ENCODE measurements at places on chromosomes 4 and X. TPM values are rescaled to one million over a fixed set of nuclear protein-coding genes. Genes with fewer than 3 reads are reported as not detected.

GRCh38 chr4:81965454-81965853 is 408.3 kb downstream of the HNRNPD start:
- H3K27me3 ChIP-seq: no peaks in the 10 kb centered on the region
- H3K4me3 ChIP-seq: no peak overlapping the region
- H3K4me1 ChIP-seq: no peaks in the 10 kb centered on the region
- no peak for DNase-seq
- H3K36me3 ChIP-seq: no peaks in the 10 kb centered on the region
- no peak overlapping the region for H3K27ac ChIP-seq

GRCh38 chrX:118928151-118928550 is 46.3 kb upstream of the LONRF3 start:
- H3K4me3 ChIP-seq: no peak overlapping the region
- no peaks in the 10 kb centered on the region for H3K27me3 ChIP-seq
- no peaks in the 10 kb centered on the region for H3K36me3 ChIP-seq
- H3K4me1 ChIP-seq: no peaks in the 10 kb centered on the region
- H3K27ac ChIP-seq: no peak overlapping the region

SHROOM4 gene
- polyA plus RNA-seq: 36.9 TPM

SLC38A5 gene
- polyA plus RNA-seq: 33.5 TPM

ANAPC4 gene
- polyA plus RNA-seq: 48.1 TPM

IL1RAPL2 gene
- 0.41 TPM for polyA plus RNA-seq

GRCh38 chr4:139774759-139775487 is 109.3 kb downstream of the MGST2 start:
- no peak overlapping the region for H3K4me3 ChIP-seq
- no peaks in the 10 kb centered on the region for H3K27me3 ChIP-seq
- no peaks in the 10 kb centered on the region for H3K36me3 ChIP-seq
- H3K27ac ChIP-seq: no peak overlapping the region

DNA sequence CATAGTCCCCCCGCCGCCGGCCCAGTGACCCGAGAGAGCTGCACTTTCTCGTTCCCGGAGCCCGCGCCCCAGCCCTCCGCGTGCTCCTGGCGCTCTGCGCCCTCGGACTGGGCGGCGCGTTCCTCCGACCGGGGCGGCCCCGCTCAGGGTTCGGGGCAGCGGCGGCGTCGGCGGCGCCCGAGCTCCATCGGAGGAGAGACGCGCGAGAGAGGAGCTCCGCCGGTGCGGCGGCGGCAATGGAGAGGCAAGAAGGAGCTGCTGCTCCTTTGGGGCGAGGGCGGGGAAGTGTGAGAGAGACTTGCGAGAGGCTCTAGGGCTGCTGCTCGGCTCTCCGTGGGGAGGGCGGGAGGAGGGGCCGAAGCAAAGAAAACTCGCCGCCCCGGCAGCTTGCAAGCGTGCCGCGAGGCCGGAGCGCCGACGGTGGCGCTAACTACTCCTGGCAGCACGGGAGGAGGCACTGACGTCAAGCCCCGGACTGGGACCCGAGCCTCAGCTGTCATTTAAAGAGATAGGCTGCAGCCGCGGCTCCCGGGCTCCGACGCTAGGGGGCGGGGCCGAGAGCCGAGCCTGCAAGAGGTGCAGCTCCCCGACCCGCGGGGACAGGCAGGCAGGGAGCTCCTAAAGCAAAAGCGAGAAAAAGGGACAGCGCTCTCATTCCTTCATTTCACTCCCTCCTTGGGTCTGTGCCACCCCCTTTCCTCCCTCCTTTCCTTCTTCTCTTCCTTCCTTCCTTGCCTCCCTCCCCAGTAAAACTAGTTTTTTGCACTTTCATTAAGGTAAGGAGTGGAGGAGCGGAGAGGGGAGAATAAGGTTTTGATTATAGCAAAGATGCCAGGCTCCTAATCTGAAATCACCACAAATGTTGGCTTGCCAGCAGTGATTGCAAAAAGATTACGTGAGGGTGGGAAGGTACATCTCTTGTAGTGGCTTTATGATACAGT is at the start of gene KCTD8:
Gene KCTD8 (minus strand): TSS at position 289 of the 941 bp plus-strand sequence.
- H3K27me3 ChIP-seq: peaks cover 91% of the 10 kb centered on the region
- peak within 1 kb of the TSS; percentile 27 for H3K4me3 ChIP-seq
- H3K27ac ChIP-seq: no peak within 1 kb of the TSS

DNA sequence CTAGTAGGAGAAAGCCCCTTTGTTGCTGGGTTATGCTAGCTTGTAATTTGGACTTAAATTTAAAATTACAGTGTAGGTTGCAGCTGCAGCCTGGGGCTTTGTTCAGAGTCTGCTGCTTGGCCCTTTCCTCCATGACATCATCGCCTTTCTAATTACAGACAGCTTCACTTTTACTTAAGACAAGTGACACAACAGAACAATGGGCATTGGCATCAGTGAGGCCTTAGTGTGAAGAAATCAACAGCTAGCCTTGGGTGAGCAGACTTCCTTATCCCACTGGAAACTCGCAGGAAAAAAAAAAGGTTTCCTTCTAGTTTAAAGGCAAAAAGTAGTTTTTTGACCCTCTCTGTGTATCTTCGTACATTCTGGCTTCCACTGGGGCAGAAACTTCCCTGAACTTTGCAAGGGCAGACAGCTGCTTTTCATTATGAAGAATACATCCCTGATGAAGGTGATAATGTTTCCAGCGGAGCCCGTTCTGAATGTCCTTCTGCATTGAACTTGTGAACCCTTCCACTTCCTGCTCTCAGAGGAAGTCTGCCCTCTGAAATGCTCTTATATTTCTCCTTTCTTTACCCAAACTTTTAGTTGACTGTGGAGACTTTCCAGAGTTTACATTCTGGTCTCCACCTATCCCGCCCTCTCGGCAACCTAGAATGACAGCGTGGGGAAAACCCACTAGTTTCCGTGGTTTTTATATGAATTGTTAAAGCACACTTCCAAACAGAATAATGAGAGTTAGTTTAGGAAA is 123.2 kb upstream of the FAM9C start:
- no peak for DNase-seq
- peak overlapping the region; percentile 77 for H3K27ac ChIP-seq
- no peak overlapping the region for H3K4me3 ChIP-seq
- no peaks in the 10 kb centered on the region for H3K27me3 ChIP-seq
- no peaks in the 10 kb centered on the region for H3K36me3 ChIP-seq
- peaks cover 17% of the 10 kb centered on the region for H3K4me1 ChIP-seq

DNA sequence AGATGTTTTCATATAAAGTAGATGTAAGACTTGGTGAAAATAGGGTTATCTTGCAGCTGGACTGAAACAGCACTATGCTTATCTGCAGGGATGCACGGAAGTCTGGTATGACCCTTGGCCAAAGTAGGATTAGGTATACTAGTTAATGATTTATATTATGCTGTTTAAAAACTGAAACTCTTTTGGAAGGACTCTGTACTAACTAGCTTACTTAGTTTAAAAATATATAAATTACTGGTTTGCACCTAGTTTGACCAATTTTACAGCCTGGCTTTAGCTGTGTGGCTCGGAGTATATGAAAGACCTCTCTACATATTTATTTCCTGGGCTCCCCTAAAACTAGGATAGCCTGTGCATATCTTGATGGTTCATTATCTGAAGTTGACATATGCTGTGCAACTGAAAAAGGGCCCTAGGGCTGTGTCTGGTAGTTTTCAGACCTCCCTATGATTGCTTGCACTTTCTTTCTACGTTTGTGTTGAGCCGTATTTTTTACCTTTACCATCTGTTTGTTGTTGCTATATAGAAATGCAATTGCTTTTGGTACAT is 89.2 kb downstream of the TMEM144 start:
- no peaks in the 10 kb centered on the region for H3K36me3 ChIP-seq
- no peak overlapping the region for H3K27ac ChIP-seq
- no peaks in the 10 kb centered on the region for H3K4me1 ChIP-seq
- H3K27me3 ChIP-seq: no peaks in the 10 kb centered on the region
- no peak for DNase-seq
- H3K4me3 ChIP-seq: no peak overlapping the region

GRCh38 chr4:103497692-103498091 is 222.1 kb downstream of the TACR3 start:
- no peak overlapping the region for H3K27ac ChIP-seq
- H3K4me3 ChIP-seq: no peak overlapping the region
- DNase-seq: no peak
- H3K27me3 ChIP-seq: no peaks in the 10 kb centered on the region

PPARGC1A gene
- 3.9 TPM for polyA plus RNA-seq

DNA sequence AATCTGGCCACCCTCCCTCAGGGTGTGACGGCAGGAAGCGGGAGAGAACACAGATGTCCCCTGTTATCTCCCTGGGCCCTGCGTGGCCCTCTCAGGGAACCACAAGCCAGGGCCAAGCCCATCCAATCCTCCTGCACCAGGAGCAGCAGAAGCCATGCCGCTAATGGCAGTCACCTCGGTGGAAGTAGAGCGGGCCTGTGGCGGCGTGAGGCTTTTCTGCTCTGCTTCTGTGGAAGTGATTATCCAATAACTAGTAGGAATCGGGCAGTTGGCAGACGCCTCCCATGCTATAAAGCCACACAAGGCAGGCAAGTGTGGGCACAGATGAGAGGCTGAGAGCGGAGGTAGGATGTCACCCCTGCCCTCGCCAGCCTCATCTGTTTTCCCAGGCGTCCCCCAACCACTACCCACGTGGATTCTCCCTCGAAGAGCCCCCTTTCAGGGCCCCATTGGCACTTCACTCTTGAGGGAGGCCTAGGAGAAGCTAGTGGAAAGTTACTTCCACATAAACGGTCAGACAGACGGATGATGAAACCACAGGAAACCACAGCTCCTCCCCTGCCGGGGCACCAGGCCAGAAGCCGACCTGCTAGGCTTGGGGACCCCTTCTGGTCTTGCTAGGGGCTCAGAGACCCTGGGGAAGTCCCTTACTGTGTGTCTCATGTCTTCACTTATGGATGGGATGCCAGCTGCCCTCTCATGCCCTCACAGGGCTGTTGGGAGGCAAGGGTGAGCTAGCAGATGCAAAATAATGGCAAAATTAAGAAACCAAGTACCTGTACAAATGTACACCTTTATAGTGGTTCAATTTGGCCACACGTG is 18.8 kb upstream of the TMSB4X start:
- no peaks in the 10 kb centered on the region for H3K36me3 ChIP-seq
- peak; percentile 81 for DNase-seq
- H3K27ac ChIP-seq: peak overlapping the region; percentile 94
- no peaks in the 10 kb centered on the region for H3K27me3 ChIP-seq

TMPRSS11A gene
- polyA plus RNA-seq: 0.15 TPM

DNA sequence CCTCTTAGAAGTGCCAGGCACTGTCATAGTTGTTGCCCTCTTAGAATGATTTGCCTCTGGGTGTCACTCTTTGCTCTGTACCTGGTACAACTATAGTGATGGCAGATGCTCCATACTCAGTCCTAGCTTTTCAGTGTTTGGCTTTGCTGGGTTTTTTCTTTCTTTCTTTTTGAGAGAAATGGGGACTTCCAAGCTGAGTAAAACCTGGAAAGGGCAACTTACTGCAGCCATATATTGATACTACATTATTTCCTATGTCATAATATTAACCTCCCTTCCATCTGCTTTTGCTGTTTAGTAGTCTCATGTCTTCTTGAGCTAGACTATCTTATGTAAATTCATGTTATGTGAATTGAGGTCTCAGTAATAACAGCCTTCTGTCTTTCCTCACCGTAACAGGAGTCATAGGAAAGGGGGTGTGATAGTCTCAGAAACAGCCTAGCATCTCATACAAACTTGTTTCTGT is 49.0 kb downstream of the NIPAL1 start:
- no peaks in the 10 kb centered on the region for H3K27me3 ChIP-seq
- no peaks in the 10 kb centered on the region for H3K36me3 ChIP-seq
- no peak overlapping the region for H3K4me3 ChIP-seq
- H3K4me1 ChIP-seq: no peaks in the 10 kb centered on the region
- H3K27ac ChIP-seq: no peak overlapping the region

F9 gene
- not detected for polyA plus RNA-seq

- no peak overlapping the region for H3K27ac ChIP-seq
- DNase-seq: peak; percentile 26
- no peak overlapping the region for H3K4me3 ChIP-seq
- no peaks in the 10 kb centered on the region for H3K36me3 ChIP-seq
- no peaks in the 10 kb centered on the region for H3K4me1 ChIP-seq
These were observed 32.3 kb upstream of the TFDP3 start for GRCh38 chrX:133250184-133251100.

DNA sequence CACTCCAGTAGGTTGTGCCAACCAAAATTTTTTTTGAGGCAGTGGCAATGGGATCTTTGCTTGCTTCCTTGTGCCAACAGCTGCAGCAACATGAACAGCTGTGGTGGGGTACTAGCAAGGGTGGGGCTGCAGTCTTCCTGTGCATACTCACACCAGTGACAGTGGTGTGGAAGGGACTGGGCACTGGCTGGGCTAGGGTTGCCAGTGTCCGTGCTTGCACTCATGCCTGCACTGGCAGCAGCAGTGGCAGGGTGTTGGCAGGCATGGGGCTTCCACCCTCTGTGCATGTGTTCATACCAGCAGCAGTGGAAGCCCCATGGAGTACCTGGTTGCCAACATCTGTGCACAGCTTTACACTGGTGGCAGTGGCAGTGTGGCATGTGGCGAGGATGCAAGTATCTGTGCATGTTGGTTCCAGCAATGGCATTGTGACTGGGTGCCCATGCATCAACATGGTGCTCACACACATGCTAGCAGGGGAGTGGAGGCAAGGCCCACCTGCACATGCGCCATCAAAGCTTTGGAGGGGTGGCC is 1312.6 kb downstream of the PCDH18 start:
- no peak overlapping the region for H3K4me3 ChIP-seq
- DNase-seq: no peak
- H3K27ac ChIP-seq: no peak overlapping the region
- H3K4me1 ChIP-seq: no peaks in the 10 kb centered on the region
- no peaks in the 10 kb centered on the region for H3K36me3 ChIP-seq

- no peaks in the 10 kb centered on the region for H3K27me3 ChIP-seq
- no peaks in the 10 kb centered on the region for H3K4me1 ChIP-seq
- no peak overlapping the region for H3K27ac ChIP-seq
- H3K36me3 ChIP-seq: no peaks in the 10 kb centered on the region
These were observed 13.3 kb upstream of the MID1 start for GRCh38 chrX:10633722-10634121.

GLOD5 gene
- polyA plus RNA-seq: 1.3 TPM

GRCh38 chr4:139312552-139313332 is 10.5 kb upstream of the NDUFC1 start:
- no peaks in the 10 kb centered on the region for H3K4me1 ChIP-seq
- no peak for DNase-seq
- no peaks in the 10 kb centered on the region for H3K36me3 ChIP-seq
- peak overlapping the region; percentile 6 for H3K27ac ChIP-seq
- H3K27me3 ChIP-seq: no peaks in the 10 kb centered on the region

DNA sequence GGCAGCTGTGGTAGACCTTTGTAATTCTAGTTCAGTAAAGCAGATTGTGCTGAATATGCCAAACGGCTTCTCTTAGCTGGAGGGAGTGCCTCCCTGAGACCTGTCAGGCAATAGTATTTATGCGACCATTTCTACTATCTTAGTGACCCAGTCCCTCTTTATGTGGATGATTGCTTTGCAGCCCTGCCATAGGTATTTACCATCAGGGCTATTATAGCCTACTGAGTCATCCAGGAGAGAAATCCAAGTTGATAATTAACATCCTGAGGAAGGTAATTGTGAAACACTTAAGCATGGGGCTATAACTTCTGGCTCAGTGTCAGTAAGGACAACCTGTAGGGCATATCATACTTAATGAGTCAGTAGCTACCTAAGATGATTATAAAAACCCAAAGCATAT is 103.9 kb upstream of the MAOA start:
- H3K27me3 ChIP-seq: no peaks in the 10 kb centered on the region
- H3K27ac ChIP-seq: no peak overlapping the region
- no peaks in the 10 kb centered on the region for H3K4me1 ChIP-seq
- no peaks in the 10 kb centered on the region for H3K36me3 ChIP-seq

GRCh38 chr4:48342606-48342880 is 1.2 kb downstream of the SLAIN2 start:
- peak overlapping the region; percentile 99 for H3K27ac ChIP-seq
- H3K27me3 ChIP-seq: no peaks in the 10 kb centered on the region
- H3K4me3 ChIP-seq: peak overlapping the region; percentile 77
- H3K4me1 ChIP-seq: peaks cover 10% of the 10 kb centered on the region
- no peaks in the 10 kb centered on the region for H3K36me3 ChIP-seq
- no peak for DNase-seq

All from left lung (tissue), 14 donors.